ENCODE measurements at places on chromosomes 3 and 15.
A peak's percentile ranks its signal among the peaks of the same experiment; 100 is the strongest.

DNA sequence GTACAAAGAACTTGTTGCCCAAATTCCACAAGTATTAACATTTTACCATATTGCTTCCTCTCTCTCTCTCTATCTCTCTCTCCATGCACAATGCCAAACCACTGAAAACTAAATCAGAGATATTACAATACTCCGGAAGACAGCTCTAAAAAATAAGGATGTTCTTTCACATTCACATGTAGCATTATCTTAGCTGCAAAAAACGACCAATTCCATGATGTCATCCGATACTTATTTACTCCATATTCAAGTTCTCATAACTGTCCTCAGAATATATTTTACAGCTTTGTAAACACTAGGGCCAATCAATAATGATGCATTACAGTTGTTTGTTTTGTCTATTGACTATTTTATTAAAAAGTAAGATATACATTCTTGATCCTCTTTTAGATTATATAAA is 7.7 kb upstream of the PRR23E start:
- no peak for DNase-seq

GRCh38 chr15:43799209-43799944 is 643 bp downstream of the SERINC4 start:
- DNase-seq, result peak; percentile 25

- no peak for DNase-seq
These were observed 316.0 kb downstream of the RORA start for GRCh38 chr15:60912984-60913697.

- DNase-seq, result peak; percentile 77
These were observed 22.3 kb downstream of the CTSH start for GRCh38 chr15:78922527-78922926.

GRCh38 chr15:56960116-56960515 is 41.7 kb downstream of the TCF12 start:
- no peak for DNase-seq

DNA sequence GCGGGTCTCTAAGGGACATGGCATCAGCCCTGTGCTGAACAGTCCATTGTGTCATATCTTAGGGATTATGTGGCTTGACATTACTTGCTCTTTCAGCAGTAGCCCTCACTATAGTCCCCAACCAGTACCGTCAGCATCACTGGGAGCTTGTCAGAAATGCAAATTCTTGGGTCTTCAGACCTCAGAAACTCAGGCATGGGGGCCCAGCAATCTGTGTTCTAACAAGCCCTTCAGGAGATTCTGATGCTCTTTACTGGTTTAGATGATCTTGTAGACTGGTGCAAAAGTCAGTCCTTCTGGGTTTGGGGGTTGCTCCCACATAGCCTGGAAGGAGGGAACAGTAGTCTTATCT is 39.0 kb upstream of the TRAK1 start:
- no peak for DNase-seq

DNA sequence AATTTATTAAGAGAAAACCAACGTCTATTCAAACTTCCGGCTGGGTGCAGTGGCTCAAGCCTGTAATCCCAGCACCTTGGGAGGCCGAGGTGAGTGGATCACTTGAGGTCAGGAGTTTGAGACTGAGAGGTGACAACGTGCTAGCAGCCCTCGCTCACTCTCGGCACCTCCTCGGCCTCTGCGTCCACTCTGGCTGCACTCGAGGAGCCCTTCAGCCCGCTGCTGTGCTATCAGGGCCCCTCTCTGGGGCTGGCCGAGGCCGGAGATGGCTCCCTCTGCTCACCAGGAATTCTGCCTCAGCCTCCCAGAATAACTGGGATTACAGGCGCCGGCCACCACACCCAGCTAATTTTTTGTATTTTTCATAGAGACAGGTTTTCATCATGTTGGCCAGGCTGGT is 58.7 kb downstream of the USF3 start:
- no peak for DNase-seq

- DNase-seq, result no peak
These were observed 69.1 kb upstream of the TNFAIP8L3 start for GRCh38 chr15:51163843-51164242.

- DNase-seq, result no peak
These were observed 43.6 kb upstream of the PLCL2 start for GRCh38 chr3:16841041-16841753.

- DNase-seq, result peak; percentile 99
These were observed at the start of gene ABHD2 for GRCh38 chr15:89087830-89088604. TSS of gene ABHD2 (plus strand) at chr15:89088456. CDS start at chr15:89116328, 27,872 bp downstream.

DNA sequence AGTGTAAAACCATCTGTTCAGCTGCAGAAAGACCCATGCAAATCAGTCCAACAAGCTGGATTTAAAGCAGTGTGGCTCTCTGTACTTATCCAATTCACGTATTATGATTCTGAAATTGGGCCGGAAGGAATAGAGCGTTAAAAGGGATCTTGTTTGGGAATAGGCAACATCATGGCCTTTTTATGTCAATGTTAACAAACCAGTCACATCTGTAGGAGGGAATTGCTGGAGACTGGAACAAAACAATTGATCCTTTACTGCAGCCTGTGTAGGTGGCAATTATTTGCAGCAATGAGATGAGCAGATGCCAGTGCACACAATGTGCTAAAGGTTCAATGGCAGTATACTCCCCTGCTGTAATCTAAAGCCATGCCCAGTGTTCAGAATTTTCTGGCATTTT is 887.4 kb upstream of the ROBO1 start:
- no peak for DNase-seq

- no peak for DNase-seq
These were observed 14.8 kb downstream of the GTPBP8 start for GRCh38 chr3:113005611-113006010.

DNA sequence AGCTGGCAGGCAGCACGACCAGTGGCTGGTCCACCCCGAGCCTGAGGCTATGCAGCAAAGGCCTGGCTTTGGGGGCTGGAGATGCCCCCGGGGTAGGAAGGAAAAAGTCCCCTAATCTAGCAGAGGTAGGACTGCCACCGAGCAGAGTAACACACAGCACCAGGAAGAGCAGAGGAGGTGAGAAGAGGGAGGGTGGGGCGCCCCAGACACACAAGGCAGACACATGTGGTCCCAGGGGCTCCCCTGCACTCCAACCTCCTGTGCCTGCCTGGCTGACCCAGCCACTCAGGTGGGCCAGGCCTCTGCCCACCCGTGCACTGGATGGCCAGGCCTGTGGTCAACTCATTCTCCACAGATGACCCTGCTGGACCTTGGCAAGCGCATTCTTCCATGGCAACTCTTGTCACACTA is 112.4 kb downstream of the ADCY5 start:
- DNase-seq, result no peak

DNA sequence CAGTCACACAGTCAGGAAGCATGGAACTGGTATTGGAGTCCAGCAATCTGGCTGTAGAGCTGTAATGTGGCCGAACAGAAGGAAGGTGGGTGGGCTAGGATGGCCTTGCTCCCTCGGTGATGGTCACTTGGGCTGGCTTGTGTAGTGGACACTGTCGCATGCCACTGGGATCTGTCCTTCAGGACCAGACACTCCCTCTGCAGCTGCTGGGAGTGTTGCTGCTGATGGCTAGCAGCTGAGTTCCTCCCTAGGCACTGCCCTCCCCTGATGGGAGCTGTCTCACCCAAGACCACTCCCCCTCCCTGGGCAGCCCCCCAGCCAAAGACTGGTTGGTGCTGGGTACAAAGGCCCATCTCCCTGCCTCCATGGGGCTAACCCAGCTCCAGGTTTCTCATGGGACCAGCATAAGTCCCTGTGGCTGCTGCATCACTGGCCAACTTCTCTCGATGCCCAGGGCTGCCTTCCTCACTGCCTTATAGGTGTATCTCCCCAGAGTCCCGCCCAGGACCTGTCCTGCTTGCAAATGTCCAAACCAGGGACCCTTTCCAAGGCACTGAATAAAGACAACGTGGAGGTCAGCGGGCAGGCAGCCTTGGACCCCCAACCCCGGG is 48.4 kb downstream of the WNT7A start:
- DNase-seq, result no peak

DNA sequence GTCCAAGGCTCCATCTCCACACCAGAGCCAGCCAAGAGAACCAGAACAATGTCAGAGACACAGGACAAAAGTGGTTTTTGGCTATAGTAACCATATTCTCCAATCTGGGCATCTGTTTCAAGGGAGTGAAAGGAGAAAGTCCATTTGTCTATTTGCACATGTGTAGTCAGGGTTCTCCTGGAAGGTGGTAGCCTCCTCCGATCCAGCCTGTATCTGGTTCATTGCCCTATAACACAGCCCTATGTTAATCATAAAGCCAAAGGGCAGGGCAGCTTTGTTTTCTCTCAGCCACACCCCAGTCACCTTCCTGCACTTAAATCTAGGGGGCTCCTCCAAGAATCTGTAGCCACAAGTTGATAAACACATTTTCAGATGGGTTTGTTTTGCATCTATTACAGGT is 128.1 kb upstream of the ADPGK start:
- DNase-seq, result no peak

- peak; percentile 83 for DNase-seq
These were observed 14.5 kb downstream of the CSRNP1 start for GRCh38 chr3:39138804-39139415.

DNA sequence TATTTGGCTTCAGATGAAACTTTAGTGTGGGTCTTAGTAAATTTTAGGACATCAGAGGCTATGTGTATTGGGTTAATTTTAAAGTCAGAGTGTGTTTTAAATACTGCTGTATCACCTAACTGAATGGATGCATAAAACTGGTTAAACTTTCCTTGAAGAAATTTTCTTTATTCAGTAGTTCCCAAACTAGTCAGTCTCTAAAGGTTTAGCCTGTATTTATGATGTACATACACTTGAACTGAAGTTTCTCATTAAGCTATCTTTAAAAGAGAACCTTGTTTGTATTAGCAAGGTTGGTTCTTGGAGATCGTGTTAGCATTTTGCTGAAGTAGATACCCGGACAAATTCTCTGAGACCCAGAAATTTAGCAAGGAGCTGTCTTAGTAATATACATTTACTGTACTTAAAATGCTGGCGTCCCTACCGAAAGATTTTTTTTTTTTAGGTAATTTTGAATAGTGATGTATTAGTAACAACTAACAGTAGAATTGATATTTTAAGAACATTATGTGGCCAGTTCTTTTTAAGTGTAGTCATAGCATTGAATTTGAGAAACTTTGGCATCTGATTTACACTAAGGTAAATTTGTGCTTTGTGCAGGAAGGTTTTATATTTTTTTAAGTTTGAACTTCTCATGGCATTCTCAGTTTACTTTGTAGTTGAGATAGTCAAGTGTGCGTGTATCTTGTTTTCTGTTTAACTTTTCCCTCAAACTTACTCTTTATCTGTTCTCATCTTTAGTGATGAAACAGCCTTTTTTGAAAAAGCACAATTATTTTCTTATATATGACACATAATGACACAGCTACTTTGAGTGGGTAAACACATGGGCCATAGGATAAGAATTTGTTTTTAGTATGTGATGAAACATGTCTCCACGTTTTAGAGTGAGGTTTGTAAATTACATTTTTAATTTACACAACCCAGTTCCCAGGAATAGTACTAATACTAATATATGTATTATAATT is 2.9 kb downstream of the DIPK2A start:
- no peak for DNase-seq

DNA sequence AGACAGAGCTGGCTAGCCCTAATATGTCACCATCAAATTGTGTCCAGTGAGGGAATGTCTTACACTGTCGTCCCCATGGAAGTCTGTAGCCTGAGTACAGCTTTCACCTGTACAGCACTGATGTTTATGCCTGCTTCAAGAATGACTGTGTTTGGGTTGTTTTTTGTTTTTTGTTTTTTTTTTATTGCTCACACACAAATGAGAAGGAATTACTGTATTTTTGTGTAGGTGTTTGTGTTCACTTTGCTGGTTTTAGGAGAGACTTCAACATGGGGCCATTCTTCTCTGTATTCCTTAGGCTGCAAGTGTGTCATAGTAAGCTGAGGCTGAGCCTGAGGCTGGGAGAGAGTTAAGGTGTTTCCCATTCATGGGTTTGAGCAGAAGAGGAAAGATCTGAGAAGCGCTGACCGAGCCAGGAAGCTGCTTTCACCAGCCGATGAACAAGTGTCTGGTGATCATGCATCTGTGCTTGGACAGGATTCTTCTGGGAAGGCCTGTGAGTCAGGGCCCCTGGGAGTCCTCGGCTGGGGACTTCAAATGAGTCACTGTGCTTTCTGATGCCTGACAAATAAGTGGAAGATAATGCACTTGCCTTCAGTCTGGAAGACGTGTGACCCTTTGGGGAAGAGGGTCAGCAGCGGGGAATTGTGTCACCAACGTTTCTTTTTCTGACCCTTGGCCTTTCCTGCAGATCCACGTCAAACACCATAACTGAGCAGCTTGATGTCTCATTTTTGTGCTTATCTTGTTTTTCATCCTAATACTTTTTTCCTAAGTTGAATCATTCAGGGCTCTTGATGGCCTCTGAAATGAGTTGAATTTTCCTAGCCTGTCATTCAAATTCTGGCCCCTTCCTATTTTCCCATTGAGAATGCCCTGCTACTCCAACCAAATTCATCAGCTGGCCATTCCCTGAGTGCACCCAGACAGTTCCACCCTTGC is 36.7 kb upstream of the ZBTB38 start:
- DNase-seq, result no peak

DNA sequence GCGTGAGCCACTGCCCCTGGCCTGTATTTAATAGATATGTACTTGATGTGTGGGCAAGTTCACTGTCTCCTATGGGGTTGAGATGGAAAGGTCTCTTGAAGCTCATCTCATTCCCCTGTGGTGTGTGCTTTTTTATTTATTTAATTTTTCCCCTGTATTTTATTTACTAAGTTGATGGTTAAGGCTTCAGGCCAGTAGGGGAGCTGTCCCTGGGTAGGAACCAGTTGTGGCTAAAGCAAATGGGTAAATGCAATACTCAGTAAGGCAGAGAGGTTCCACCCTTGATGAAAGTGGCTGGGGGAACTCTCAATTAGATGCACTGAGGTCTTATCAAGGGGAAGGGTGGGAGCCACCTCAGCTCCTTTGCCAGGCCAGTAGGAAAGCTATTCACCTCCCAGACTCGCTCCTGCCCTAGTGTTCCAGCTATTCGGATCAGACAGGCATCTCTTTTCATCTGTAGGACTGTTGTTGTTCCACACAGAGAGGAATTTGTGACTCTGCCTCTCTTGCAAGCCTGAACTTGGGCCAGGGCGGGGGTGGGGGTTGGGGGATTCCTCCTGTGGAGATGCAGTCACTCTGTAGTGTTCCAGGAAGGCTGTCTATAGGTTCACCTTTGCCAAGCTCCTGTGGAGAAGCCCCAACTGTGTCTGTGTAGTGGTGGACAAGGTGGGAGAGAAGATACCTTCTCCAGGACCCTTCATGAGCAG is 26.1 kb downstream of the PCCB start:
- no peak for DNase-seq

DNA sequence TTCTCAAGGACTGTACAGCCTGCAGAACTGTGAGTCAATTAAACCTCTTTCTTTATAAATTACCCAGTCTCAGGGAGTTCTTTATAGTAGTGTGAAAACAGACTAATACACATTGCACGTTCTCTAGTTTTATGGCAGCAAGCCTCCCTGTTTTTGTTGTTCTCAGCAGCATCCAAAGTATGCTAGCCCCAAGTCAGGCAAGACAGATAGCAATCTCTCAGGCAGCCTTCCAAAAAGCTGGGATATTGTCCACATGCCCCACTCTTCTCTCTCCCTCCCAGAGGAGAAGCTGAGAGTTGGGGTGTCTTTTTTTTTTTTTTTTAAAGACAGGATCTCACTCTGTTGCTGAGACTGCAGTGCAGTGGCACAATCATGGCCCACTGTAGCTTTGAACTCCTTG is 130.6 kb downstream of the ISL2 start:
- no peak for DNase-seq

- no peak for DNase-seq
These were observed 438.8 kb downstream of the FHIT start for GRCh38 chr3:60812502-60812901.

- no peak for DNase-seq
These were observed 52.0 kb downstream of the POLR2M start for GRCh38 chr15:57758560-57758959.

- DNase-seq, result no peak
These were observed 15.0 kb downstream of the DENND4A start for GRCh38 chr15:65777053-65777452.

- DNase-seq, result no peak
These were observed 17.5 kb downstream of the LSG1 start for GRCh38 chr3:194654443-194654842.
